NCI-H510A treated with DMSO at 0.1 percent for 48 hours (cell line): ENCODE measurements at places on chromosomes 12 and 14.

GRCh38 chr12:56683-57346, 9.8 kb upstream of the IQSEC3 start:
- DNase-seq = no peak

DNA sequence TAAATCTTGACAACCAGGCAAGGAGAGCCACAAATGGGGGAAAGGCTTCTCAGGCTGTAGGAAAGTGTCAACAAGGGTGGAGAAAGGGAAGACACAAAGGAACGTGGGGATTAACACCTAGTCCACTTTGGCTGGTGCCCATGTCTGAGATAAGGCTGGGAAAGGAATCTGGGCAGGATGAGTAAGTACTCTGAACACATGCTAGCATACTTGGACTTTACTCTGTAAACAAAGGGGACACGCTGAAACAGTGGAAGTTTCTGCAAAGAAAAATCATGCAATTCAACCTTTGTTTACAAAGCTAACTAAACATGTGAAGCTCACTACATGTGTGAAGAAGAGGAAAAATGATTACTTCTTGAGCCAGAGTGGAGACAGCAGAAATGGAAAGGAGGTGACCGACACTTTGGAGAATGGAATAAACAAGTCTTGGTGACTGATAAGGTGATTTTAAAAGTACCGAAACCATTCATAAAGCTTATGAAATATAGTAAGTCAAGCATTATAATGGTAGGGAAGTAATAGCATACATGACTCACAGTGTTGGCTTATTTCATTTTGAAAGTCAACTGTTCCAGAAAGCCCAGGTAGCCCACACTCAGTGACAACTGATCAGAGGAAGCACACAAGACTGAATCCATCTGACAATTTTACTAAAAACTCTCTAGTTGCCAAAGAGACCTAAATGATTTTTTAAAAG, 13.2 kb downstream of the CPNE8 start:
- DNase-seq = no peak

DNA sequence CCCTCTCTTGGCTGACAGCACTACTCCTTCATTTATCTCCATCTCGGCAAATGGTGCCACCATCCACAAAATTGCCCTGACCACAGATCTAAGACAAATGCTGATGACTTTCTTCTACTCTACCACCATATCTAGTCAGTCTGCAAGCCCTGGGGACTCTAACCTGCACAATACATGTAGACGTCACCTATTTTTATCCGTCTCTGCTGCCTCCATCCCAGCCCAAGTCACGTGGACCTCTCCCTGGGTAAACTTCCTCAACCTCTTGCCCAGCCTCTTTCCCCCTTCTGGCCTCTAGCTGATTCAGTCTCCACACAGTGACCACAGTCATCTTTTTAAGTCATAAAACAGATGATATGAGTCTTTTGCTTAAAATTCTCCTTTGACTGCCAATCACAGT, 1203.0 kb downstream of the AACS start:
- no peak for DNase-seq

- no peak for DNase-seq
Observed at GRCh38 chr12:121787063-121788025, 6.1 kb downstream of the RHOF start.

GRCh38 chr12:83067981-83068380, 381.3 kb downstream of the TMTC2 start:
- no peak for DNase-seq

DNA sequence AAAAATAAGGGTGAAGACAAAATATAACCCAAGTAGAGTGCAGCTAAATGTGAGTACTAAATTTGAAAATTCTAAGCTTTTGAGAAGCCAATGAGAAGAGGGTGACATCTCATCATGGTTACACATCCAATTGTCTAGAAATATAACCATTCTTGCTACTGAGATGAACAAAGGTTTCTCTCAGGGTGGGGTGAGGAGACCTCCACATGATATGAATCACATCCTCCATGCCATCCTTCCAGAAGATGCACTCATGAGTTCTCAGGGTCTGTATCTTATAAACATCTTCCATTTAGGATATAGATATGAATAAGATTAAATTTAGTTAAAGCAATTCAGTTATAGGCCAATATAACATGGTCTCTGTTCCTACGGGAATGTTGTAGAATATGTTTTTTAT, 38.9 kb upstream of the E2F7 start:
- no peak for DNase-seq

DNA sequence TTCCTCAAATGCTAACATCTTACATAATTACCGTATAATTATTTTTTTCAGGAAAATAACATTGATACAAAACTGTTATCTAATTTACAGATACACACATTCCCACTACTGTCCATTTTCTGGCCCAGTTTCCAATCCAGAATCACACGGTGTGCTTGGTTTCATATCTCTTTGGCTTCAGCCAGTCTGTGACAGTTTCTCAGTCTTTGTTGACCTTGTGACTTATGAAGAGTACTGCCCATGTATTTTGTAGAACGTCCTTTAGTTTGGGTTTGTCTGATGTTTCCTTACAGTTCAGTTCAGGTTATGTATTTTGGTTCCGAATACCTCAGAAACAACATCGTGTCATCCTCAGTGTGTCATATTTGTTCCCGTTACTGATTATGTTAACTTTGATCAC, 16.2 kb downstream of the RXYLT1 start:
- DNase-seq = no peak

GRCh38 chr14:100903672-100904185, at the start of gene RTL1:
RTL1 (minus strand) TSS chr14:100903722; CDS start chr14:100884788, 18,934 bp downstream.
- no peak for DNase-seq
